SJSA1 (cell line): ENCODE measurements at places on chromosomes 12 and 14. TPM values are rescaled to one million over a fixed set of nuclear protein-coding genes. Genes with fewer than 3 reads are reported as not detected.

Gene SLCO1C1
- total RNA-seq, result 0.09 TPM in 1 of 2 replicates, not detected in the other

DNA sequence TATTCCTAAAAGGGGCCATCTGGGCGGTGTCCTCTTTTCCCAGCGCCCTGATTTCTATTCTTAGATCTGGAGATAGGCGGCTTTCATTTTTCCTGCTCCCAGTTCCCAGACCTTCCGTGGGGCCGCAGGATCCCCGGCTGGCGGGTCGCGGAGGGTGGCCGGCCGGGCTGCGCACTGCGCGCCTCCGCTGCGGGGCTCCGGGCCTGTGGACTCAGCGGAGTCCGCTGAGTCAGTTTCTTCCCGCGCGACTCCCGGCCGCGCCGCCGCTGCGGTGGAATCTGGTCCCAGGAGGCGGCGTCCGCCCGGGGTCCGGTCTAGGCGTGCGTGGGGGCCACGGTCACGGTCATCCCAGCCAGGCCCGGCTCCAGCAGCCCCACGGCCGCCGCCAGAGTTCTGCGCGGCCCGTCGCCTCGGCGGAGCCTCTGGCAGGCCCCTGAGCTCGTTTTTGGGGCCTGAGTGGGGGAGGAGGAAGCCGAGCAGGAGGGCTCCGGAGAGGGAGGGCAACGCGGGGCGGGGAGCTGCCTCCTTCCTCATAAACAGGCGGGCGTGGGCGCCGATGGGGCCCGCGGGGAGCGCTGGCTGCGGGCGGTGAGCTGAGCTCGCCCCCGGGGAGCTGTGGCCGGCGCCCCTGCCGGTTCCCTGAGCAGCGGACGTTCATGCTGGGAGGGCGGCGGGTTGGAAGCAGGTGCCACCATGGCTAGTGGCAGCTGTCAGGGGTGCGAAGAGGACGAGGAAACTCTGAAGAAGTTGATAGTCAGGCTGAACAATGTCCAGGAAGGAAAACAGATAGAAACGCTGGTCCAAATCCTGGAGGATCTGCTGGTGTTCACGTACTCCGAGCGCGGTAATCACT lies at the start of gene LRRK2:
LRRK2 (plus strand) TSS at position 559 of the 853 bp plus-strand sequence; CDS start at position 694, 135 bp downstream.
- peaks cover 10% of the 10 kb centered on the region for H3K4me1 ChIP-seq
- H3K27ac ChIP-seq, result no peak within 1 kb of the TSS
- DNase-seq, result no peak
- H3K4me3 ChIP-seq, result peak within 1 kb of the TSS; percentile 42
- peaks cover 25% of the 10 kb centered on the region for H3K27me3 ChIP-seq

- no peak overlapping the region for H3K4me3 ChIP-seq
- no peak for DNase-seq
- H3K4me1 ChIP-seq, result no peaks in the 10 kb centered on the region
- no peak overlapping the region for H3K27ac ChIP-seq
Measured at GRCh38 chr12:66901138-66901932, 222.5 kb upstream of the GRIP1 start.

Gene PAPLN
- total RNA-seq, result 0.38 and 2.4 TPM in 2 replicates

Gene PTPN11
- 88.8 and 124 TPM in 2 replicates for total RNA-seq

DNA sequence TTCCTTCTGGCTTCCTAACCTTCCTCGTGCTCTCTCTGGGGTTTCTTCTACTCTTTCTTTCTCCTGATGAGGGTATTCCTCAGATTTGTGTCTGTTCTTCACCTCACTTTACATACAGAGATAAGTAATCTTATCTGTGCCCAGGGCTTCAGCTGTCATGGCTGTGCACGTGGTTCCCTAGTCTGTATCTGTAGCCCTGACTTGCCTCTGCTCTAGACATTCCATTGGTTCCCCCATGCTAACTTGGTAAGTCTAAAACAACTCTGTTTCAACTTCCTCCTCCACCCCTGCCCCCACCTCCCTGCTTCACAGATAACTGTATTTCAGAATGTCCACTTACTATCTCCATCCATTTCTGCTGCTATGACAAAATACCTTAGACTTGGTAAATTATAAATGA lies 10.8 kb downstream of the DIP2B start:
- H3K36me3 ChIP-seq, result no peaks in the 10 kb centered on the region
- no peaks in the 10 kb centered on the region for H3K27me3 ChIP-seq
- peaks cover 22% of the 10 kb centered on the region for H3K4me1 ChIP-seq
- H3K4me3 ChIP-seq, result no peak overlapping the region

DNA sequence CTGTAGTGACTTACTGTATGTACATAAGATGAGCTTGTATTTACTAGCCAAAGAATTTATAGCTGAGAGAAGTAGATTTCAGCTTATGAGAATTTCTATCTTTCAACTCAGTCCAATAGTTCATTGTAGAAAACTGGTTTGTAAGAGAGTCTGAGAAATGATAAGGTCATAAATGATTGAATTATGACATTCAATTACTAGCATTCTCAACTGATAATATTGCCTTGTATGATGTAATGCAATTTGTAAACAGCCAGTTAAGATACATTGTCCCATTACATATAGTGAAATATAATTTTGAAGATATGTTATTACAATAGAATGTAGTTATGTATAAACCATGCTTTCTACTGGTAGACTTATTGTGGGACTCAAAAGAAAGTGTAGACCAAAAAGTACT lies 42.5 kb upstream of the STRAP start:
- H3K27me3 ChIP-seq, result no peaks in the 10 kb centered on the region
- H3K36me3 ChIP-seq, result no peaks in the 10 kb centered on the region
- DNase-seq, result no peak
- no peak overlapping the region for H3K27ac ChIP-seq
- no peak overlapping the region for H3K4me3 ChIP-seq
- no peaks in the 10 kb centered on the region for H3K4me1 ChIP-seq

GRCh38 chr12:77493302-77494168 lies 337.2 kb upstream of the NAV3 start:
- no peak for DNase-seq
- no peaks in the 10 kb centered on the region for H3K36me3 ChIP-seq
- H3K4me1 ChIP-seq, result no peaks in the 10 kb centered on the region

DNA sequence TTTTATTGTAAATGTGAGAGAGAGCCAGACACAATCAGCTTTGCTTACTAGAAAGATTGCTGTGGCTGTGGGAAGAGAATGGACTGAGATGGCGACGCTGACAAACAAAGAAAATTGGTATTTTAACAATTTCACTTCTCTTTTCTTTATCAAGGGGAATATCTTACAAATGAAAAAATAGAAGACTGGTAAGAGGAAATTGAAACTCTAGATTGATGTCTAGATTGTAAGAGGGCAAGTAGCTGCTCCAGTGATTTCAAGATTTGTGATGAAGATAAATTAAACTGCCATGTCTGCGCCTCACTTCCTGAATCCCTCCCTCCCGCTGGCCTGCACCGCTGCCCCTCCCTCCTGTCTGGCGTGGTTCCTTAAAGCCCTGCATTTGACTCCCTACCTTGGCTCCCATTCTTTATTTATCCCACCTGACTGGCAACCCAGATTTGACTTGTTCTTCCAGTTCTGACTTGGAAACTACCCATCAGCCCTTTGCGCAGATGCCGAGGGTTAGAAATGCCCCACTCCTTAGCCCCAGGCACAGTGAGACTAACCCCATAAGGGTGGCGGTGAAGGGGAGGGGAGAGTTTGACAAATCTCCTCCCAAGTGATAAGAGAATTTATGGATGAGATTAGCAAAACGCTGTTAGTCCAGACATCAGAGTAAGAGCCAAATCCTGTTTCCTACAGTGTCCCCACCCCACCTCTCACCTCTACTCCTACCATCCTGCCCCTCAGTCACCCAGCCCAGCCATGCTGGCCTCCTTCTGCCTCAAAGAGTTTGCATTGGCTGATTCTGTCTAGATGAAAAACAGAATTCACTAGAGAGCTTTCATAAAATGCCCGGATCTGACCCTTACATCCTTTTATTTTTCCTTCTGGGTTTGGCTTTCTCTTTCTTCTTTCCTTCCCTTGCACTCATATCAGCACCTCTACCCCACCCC lies 125.3 kb upstream of the ATF7IP start:
- no peak overlapping the region for H3K4me3 ChIP-seq
- H3K36me3 ChIP-seq, result no peaks in the 10 kb centered on the region
- H3K27ac ChIP-seq, result no peak overlapping the region
- no peak for DNase-seq

Gene CLEC4D
- not detected in 2 replicates for total RNA-seq

Gene SSPN
- 35.6 and 37.1 TPM in 2 replicates for total RNA-seq

Gene KRT85
- total RNA-seq, result not detected in 2 replicates

Gene ADCY6
- total RNA-seq, result 20.6 and 22.9 TPM in 2 replicates

Gene C12orf42
- not detected in 2 replicates for total RNA-seq

Gene CMA1
- total RNA-seq, result not detected in 2 replicates

DNA sequence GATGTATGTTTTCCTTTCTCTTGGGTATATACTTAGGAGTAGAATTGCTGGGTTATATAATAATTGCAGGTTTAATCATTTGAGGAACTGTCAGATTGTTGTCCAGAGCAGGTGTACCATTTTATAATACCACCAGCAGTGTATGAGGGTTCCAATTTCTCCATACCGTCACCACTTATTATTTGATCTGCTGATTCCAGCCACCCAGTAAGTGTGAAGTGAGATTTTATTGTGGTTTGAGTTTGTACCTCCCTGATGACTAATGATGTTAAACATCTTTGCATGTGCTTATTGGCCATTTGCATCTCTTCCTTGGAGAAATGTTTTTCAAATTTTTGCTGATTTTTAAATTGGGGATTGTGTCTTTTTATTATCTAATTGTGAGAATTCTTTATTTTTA lies 15.1 kb downstream of the NCKAP5L start:
- peaks cover 56% of the 10 kb centered on the region for H3K4me1 ChIP-seq
- no peak for DNase-seq
- H3K27ac ChIP-seq, result 0 out of 2 replicates have a peak overlapping the region, but pooled peaks have one; percentile 9
- no peaks in the 10 kb centered on the region for H3K27me3 ChIP-seq
- no peak overlapping the region for H3K4me3 ChIP-seq

Gene IFNG-AS1
- total RNA-seq, result not detected in 2 replicates

DNA sequence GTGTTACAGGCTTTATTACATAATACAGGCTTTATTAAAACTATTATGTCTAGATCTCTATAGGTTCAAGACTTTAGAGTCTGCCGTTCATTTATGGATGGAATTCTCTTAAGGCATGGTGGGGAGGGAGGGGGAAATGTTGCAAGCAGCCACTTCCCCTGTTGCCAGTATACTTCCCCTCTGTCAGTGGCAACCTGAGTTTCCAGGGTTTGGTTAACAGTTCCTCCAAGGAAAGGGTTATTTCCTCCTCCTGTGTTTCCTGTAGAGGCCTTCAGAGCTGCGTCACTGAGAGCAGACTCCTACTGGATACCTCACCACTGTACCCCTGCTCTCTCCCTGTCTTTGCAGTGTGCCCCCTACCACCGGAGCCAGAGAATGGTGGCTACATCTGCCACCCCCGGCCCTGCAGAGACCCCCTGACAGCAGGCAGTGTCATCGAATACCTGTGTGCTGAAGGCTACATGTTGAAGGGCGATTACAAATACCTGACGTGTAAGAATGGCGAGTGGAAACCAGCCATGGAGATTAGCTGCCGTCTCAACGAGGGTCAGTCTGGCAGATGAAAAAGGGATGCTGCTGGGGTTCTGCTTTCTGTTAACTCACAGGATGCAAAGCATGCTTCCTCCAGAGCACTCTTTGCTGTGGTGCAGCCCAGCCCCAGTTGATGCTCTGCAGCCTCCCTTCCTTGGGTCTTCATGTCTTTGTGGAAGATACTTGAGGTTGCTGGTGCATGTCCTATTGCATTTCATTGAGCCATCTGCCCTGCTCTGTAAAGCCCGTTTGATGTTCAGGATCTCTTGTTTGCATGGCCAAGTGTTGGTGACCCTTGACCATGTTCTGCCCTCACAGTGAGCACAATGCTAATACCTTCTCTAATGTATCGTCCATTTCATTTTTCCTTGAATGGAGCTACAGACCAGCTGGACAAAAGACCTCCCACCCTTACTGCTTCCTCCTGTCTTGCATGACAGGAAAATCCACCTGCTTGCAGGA lies 63.6 kb upstream of the SRSF5 start:
- DNase-seq, result no peak
- no peak overlapping the region for H3K4me3 ChIP-seq
- H3K27me3 ChIP-seq, result no peaks in the 10 kb centered on the region
- H3K36me3 ChIP-seq, result no peaks in the 10 kb centered on the region; the same call in 1 of the 2 replicates

- peaks cover 4% of the 10 kb centered on the region for H3K36me3 ChIP-seq
- H3K27ac ChIP-seq, result no peak overlapping the region
- H3K27me3 ChIP-seq, result no peaks in the 10 kb centered on the region
- no peak for DNase-seq
- no peaks in the 10 kb centered on the region; the same call in 1 of the 2 replicates for H3K4me1 ChIP-seq
- no peak overlapping the region for H3K4me3 ChIP-seq
Measured at GRCh38 chr12:64400041-64400440, 4.2 kb upstream of the XPOT start.

Gene GALNT8
- total RNA-seq, result not detected in 2 replicates

DNA sequence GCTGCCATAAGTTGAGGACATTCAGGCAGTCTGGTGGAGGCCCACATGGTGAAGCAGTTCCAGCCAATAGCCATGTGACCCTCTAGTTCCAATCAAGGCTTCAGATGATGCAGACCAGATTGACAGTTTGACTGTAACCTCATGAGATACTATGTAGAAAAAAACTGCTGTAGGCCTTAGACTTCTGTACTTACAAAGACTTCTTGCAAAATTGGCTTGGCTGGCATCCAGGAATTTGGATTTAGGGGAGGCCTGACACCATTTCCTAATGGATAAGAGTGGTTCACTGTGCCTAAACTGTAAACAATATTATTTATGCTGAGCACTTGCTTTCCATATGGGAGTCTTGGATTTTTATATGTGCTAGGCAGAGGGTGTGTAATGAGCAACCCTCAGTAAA lies 76.4 kb downstream of the RGS6 start:
- H3K4me3 ChIP-seq, result no peak overlapping the region
- no peaks in the 10 kb centered on the region for H3K4me1 ChIP-seq
- no peaks in the 10 kb centered on the region for H3K27me3 ChIP-seq
- DNase-seq, result no peak
- no peaks in the 10 kb centered on the region for H3K36me3 ChIP-seq
